ENCODE measurements at places on chromosomes 1 and 21. TPM values are rescaled to one million over a fixed set of nuclear protein-coding genes. Genes with fewer than 3 reads are reported as not detected.

DNA sequence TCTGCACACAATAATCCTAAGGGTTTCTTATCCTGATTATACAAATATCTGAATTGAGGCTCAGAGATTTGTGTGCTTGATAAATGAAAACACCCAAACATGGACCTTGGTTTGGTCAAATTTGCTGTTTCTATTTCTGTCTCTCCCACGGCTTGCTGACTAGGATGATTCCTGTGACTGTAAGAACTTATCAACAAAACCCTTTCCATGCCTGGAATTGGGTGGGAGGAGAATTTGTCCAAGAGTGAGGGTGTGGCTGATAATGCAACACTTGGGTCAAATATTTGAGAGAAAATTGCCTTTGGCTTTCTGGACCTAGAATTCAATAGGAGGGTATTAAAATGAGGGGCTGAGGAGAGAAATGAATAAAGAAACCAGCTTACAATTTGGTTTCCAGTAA lies 48.0 kb downstream of the RHBG start:
- no peak for DNase-seq

GRCh38 chr1:235864931-235865525 lies 1.7 kb downstream of the LYST start:
- no peak for DNase-seq

- no peak for DNase-seq
Observed at GRCh38 chr21:40057331-40057730, 190.1 kb downstream of the PCP4 start.

Gene EPS15
- 51.8 TPM for total RNA-seq

GRCh38 chr1:229597877-229598276 lies 28.0 kb downstream of the TAF5L start:
- DNase-seq, result no peak

DNA sequence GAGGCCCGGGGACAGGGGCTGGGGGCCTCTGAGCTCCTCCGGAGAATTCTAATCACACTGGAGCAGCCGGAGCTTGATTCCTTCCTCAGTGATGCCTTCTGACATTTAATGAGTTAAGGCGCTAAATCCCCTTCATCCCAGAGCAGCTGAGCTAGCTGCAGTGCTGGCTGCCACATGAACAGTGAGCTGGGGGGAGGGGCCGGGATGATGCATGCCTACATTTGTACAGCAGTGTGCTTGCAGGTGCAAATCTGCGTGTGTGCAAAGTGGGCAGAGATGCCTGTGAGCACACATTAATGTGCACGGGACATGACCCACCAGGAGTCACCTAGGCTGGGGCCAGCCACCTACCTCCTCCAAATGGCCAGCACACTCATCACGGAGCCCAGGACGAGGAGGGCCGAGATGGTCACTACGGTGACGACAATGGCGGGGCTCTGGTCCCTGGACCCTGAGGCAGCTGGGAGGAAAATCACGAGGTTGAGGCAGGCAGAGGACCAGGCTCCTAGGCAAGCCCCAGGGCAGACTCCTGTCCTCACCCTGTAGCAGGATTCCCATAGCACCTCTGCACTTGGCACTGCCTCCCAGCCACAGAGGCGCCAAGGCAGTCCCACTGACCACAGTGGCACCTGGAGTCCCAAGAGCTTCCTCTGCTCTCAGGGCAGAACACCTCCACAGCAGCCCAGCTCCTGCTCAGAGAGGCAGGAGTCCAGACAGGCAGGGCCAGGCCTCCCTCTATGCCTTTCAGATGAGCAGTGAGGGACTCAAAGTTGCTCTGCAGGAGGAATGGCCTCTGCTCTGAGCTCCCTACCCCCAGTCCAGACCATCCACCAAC lies 34.7 kb downstream of the CDCA8 start:
- DNase-seq, result no peak

DNA sequence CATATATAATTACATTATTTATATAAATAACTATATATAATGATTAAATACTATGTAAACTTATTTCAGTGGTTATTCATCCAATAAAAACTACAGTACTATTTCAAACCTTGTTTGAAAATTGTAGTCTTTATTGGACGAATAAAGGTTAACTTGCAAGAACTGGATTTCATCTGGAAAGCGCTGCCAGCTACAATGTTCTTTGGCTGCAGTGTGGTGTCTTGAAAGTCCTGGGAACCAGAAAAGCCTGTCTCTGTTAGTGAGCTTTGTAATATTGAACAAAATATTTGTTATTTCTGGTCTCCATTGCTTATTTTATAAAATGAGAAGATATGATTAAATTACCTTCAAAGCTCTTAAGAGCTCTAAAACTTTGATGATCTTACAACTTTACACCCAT lies 763.6 kb downstream of the ADGRL2 start:
- no peak for DNase-seq

- DNase-seq, result peak; percentile 4
Observed at GRCh38 chr1:1092149-1092855, 18.2 kb upstream of the RNF223 start.

Gene FNDC10
- total RNA-seq, result 3.0 TPM

Gene IFNLR1
- total RNA-seq, result 4.6 TPM

Gene DVL1
- total RNA-seq, result 72.1 TPM

Gene SLC35D1
- total RNA-seq, result 24.5 TPM

DNA sequence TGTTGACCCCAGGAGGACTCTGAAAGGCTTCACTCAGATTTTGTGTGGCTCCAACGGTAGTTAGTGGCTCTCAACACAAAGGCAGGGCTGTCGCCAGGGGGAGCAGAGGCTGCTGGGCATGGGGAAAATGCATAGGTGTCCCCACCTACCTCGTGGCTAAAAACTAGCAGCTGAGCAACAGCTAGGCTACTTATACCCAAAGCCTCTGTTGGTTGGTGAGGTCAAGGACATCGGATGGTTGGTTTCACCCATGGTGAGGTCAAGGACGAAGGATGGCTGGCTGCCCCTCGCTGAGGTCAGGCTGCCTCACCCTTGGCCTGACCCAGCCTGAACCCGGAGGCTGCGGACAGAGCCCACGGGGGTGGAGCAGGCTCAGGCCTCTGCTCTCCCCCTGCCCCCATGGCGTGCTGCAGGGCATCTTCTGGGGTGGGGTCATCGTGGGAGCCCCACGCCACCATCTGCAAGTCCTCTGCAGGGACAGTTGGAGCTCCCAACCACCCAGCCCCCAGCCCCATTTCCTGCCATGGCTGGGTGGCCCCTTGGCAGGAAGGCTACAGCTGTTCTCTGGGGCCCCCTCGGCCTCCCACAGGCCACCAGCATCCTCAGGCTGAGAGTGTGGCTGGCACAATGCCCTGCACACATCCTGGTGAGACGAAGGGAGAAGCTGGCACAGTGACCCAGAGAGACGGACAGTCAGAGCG lies 8.5 kb upstream of the GNB1 start:
- DNase-seq, result no peak

GRCh38 chr1:45769261-45769932 lies 18.9 kb upstream of the IPP start:
- no peak for DNase-seq

Gene LRRIQ3
- total RNA-seq, result 1.4 TPM

Gene CLDN17
- total RNA-seq, result not detected

GRCh38 chr1:57789936-57790335 lies 366.1 kb upstream of the DAB1 start:
- no peak for DNase-seq

GRCh38 chr1:2239384-2239985 lies 11.4 kb downstream of the SKI start:
- no peak for DNase-seq

GRCh38 chr1:6113116-6113515 lies 67.0 kb downstream of the CHD5 start:
- DNase-seq, result no peak

GRCh38 chr1:64653466-64653865 lies 91.4 kb upstream of the RAVER2 start:
- no peak for DNase-seq

Gene C1orf53
- total RNA-seq, result 2.4 TPM

- DNase-seq, result no peak
Observed at GRCh38 chr1:21931171-21932093, 5.7 kb downstream of the HSPG2 start.

Gene COL11A1
- total RNA-seq, result not detected

GRCh38 chr1:89295187-89295586 lies 22.5 kb upstream of the GBP5 start:
- DNase-seq, result no peak

DNA sequence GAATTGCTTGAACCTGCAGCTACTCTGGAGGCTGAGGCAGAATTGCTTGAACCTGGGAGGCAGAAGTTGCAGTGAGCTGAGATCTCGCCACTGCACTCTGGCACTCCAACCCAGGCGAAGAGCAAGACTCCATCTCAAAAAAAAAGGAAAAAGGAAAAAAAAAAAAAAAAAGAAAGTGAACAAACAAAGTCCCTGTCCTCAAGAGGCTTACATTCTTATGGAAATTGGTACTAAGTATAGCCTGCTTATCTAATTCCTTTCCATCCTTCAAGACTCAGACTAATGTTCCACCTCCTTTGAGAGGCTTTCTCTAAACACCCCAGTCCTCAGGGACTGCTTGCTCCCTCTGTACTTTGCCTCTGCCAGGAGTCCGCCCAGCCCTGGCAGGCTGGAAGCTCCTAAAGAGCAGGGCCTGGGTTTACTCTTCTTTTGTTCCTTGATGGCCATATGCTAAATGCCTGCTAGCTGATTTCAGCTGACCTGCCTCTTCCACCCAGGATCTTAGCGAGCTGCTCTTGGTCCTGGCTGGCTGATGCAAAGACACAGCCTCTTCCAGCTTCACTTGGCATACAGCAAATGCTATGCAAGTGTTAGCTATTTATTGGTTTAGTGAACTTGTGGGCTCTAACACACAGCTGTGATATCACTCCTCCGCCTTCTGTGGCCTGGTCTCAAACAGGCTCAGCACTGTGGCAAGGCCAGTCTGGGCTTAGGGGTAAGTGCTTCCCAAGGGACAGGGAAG lies 9.8 kb downstream of the SLC9A1 start:
- DNase-seq, result no peak

DNA sequence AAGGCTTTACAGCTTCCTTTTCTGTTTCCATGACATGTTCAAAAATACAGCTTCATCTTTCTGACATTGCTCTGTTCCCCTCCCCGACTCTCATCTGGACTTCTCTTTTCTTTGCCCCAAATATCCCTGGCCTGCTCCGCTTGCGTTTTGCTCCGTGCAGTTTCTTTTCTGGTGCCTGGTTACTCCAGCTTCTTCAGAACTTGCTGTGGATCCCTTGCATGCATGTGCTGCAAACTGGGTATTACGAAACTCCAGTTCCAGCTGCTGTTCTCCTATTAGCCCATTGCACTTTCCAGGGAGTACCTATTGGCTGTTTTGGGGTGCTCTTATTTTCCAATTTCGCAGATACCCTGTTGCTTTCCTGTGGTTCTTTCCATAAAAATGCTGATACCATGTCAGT lies 9.9 kb upstream of the NDC1 start:
- DNase-seq, result no peak

- no peak for DNase-seq
Observed at GRCh38 chr1:68346188-68346808, 103.5 kb downstream of the RPE65 start.

- no peak for DNase-seq
Observed at GRCh38 chr21:15343066-15343465, 278.3 kb upstream of the NRIP1 start.

- peak; percentile 61 for DNase-seq
Observed at GRCh38 chr1:1206376-1206965, at the start of gene TNFRSF18. Gene TNFRSF18 (minus strand): TSS chr1:1206592. CDS start chr1:1206571, 21 bp downstream.
